ENCODE measurements at places on chromosomes 12 and 14. TPM values are rescaled to one million over a fixed set of nuclear protein-coding genes. Genes with fewer than 3 reads are reported as not detected.

SLCO1B1 gene
- not detected for total RNA-seq

PTGER2 gene
- 30.0 TPM for total RNA-seq

ESR2 gene
- total RNA-seq, result 0.66 TPM

MUCL1 gene
- total RNA-seq, result not detected
